ENCODE measurements at places on chromosomes 1 and 21.

DNA sequence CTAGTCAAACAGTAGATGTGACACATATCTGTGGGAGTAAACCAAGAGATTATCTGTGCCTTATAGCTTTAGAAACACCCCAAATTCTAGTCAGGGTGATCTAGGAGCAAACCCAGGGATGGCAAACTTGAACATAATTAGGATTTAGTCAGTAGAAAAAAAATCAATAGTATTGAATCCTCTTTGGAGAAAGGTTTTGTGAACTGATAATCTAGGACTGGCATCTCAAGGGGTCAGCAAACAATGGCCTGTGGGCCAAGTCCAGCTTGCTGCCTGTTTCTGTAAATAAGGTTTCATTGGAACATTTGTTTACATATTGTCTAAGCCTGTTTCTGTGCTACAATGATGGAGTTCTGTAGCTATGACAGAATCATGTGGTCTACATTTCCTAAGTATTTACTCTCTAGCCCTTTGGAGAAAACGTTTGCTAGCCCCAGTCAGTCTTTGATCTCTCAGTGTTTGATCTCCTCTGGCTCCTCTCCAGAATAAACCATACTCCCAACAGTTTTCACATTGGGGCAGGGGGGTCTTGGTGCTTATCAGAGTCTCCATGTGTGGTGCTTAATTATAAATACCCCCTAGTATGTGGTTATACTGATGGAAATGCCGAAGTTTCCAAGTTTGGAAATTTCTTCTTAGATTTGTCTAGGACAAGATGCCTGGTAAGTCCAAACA is 385.8 kb downstream of the NTNG1 start:
- no peak for DNase-seq

DNA sequence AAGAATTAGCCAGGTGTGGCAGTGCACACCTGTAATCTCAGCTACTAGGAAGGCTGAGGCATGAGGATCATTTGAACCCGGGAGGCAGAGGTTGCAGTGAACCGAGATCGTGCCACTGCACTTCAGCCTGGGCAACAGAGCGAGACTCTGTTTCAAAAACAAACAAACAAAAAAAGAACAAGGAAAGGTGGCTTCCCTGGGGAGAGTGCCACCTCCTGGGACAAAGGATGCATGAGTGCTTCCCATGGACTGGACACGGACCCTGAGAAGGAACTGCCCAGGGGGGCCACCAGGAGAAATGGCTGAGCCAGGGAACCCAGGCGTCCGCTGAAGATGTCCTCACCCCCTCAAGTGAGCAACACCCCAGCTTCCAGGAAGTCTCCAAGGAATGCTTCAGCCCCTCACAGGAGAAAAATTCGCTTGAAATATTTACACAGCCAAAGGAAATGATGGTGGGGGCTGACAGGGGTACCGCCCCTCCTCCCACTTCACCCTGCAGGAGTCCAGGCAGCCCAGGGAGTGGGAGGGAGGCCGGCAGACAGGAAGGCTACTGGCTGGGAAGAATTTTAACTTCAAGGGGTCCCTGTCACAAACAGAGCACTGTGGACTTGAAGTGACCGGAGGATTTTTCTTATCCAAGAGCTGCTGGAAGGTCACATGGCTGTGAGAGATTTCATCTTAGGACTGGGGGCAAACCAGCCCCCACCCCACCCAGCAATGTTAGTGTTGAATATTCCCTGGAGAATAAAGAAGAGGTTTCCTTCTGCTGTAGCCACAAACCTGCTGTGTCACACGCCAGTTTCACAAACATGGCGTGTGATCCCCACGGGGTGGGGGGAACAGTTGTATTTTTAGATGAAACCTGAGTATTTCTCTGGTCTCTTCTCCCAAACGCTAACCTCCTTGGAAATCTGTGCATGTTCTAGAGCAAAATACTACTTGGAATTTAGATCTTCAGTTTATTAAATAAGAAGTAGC is 90.8 kb upstream of the SLC25A33 start:
- no peak for DNase-seq

DNA sequence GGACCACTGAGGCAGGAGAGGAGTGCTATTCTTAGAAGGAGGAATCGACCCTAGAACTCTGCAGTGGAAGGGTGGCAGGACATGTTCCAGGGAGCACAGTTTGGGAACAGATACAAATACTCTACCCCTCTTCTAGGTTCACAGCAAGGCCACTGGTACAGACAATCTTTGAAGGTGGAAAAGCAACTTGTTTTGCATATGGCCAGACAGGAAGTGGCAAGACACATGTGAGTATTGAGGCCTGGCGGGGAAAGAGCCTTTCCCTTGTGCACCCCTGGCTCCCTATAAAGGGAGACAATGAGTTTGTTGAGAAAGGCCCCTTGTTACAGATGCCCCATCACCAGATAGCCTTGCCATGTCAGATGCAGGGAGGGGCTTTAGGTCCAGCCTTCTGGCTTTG is 17.8 kb downstream of the KIF2C start:
- DNase-seq = no peak

DNA sequence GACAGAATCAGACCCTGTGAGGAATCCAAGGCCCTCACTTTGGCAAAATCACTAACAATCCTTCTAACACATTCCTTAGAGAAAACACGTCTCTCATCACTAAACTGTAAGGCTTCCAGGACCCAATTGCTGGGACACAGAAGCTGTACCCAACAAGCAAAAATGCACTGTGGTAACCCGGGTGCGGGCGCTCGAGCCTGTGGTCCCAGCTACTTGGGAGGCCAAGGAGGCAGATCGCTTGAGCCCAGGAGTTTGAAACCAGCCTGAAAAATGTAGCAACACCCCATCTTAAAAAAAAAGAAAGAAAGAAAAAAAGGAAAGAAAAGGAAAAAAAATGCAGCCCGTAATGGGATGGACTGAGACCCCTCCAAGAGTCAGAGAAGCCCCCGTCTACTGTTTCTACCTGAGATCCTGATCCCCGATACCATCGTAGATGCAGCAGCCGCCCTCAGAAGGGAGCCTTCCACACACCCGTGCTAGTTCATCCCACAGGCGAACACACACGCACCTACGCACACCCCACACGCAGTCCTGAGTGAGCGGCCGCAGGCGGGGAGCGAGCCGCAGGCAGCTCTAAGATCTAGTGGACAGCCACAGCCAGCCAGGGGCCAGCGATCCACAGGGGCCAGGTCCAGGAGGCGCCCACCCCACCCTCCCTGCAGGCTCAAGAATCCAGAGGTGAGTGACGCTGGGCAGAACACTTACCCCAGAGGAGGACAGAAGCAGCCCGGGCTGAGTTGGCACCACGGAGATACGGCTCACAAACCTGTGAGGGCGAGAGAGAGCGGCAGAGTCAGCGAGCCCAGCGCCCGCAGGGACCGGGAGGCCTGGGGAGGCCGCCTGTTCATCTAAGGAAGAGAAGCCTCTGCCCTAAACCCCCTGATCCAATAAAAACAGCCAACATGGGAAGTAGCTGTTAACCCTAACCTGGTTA is 20.1 kb downstream of the WDR4 start:
- no peak for DNase-seq

DNA sequence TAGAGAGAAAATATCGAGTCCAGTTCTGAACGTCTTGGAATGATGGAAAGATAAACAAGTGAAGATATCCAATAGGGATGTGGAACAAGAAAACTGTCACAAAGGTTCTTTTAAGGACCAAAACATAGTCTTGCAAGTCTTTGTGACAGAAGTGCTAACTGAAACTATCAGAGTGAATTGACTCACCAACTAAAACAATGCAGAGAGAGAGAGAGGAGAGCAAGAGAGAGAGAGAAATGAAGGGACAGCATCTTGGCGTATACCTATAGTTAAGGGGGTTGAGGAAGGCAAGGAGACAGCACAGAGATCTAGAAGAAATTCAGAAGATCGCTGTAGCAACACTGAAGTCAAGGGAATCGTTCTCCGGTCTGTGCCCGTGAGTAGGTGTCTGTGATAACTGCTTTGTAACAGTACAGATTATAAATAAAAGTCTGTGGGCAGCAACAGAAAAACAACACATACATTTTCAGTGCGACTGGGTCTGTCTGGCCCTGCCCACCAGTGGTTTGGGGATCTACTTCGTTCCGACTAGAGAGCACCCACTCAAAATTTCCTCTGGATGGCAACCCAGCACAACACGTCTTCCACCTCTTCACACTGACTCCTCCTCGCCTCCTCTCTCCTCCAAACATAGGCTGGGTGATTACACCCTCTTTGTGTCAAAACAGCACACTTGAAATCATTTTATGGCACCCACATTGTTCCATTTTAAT is 4.8 kb upstream of the COA6 start:
- no peak for DNase-seq

GRCh38 chr21:29987762-29988161 is 48.0 kb upstream of the GRIK1 start:
- no peak for DNase-seq

DNA sequence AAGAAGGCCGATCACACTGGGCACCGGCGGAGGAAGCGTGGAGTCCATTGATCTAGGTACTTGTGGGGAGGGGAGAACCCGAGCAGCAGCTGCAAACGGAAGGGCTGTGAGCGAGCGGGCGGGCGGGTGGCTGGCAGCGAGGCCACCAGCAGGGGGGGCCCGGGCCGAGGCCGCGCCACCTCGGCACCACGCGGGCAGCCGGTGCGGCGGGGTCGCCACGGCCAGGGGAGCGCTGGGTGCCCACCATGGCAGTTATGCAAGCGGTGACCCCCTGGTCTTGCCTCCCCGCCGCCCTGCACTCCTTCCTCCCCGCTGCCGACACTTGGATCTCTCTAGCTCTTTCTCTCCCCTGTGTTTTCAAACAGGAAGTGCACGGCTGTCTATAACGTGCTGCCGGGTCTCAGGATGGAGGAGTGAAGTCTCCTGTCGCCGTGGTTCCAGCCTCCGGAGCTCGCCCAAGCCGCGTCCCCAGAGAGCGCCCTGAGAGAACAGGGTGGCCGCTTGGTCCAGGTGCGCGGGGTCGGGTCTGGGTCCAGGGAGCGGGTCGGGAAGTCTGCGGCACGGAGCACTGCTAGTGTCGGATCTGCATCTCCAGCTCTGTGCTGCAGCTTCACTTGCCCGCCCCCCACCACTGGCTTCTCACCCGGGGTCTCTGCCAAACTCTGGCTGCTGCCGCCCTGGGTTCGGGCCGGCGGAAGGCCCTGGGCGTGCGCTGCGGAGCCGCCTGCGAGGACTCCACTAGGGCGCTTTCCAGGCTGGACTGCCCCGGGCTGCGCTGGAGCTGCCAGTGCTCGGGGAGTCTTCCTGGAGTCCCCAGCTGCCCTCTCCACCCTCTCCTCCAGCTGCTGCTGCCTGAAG is 22.7 kb downstream of the LRRC8D start:
- no peak for DNase-seq

- no peak for DNase-seq
Observed at GRCh38 chr1:91872000-91872399, 14.0 kb downstream of the TGFBR3 start.

Data from DMS 273 treated with DMSO at 0.1 percent for 48 hours (cell line).